Endodermal cell (in vitro differentiated cells): ENCODE measurements at places on chromosomes 16 and 17.

- no peak for DNase-seq
Measured at GRCh38 chr16:56202036-56202435, 10.7 kb downstream of the GNAO1 start.

GRCh38 chr17:69539274-69539673 lies 124.8 kb downstream of the MAP2K6 start:
- no peak for DNase-seq

- no peak for DNase-seq
Measured at GRCh38 chr17:68353111-68353521, 61.8 kb downstream of the ARSG start.

- no peak for DNase-seq
Measured at GRCh38 chr16:75919664-75920063, 193.4 kb upstream of the CPHXL start.

- DNase-seq: no peak
Measured at GRCh38 chr16:47834485-47835024, 321.2 kb downstream of the ABCC12 start.

GRCh38 chr16:22688930-22689329 lies 125.0 kb upstream of the HS3ST2 start:
- DNase-seq: no peak

DNA sequence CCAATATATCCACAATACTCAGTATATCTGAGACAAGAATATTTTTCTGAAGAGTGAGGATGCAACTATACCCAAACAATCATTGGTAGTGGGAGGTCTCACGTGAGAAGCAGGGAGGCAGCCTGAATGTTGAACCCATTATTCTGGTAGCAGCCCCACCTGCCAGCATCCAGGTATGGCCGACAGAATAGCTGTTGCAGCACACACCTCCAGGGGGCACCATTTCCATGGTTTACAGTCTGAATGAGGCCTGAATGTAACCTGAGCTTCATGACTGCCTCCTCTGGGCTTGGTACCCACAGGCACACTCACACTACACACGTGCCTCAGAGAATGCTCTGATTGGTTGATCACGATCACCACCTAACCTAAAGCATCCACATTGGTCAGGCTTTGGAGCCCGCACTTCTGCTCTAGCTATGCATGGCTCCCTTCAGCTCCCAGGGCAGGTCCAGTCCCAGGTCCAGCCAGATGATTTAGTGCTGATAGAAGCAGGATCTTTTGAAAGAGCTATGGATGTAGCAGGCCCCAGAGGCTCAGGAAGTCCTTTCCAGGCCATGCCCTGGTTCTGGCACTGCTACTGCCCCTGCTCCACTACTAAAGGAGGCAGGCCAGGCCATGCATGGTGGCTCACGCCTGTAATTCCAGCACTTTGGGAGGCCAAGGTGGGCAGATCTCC lies 11.0 kb upstream of the CBFB start:
- DNase-seq: peak; percentile 97

DNA sequence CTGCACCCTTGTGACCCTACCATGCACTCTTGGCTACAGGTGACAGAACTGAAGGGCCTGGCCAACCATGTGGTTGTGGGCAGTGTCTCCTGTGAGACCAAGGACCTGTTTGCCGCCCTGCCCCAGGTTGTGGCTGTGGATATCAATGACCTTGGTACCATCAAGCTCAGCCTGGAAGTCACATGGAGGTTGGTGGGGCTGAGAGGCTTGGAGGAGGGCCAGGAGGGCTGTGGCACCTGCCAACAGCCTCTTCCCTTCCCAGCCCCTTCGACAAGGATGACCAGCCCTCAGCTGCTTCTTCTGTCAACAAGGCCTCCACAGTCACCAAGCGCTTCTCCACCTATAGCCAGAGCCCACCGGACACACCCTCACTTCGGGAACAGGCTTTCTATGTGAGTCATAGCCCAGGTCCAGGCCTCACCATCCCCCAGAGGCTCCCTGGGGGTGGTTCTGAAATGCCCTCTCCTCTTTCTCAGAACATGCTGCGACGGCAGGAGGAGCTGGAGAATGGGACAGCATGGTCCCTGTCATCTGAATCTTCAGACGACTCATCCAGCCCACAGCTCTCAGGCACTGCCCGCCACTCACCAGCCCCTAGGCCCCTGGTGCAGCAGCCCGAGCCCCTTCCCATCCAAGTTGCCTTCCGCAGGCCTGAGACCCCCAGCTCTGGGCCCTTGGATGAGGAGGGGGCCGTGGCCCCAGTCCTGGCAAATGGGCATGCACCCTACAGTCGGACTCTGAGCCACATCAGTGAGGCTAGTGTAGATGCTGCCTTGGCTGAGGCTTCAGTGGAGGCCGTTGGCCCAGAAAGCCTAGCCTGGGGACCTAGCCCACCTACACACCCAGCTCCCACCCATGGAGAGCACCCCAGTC lies 13.0 kb downstream of the RIPOR1 start:
- DNase-seq: no peak

GRCh38 chr16:23663918-23664317 lies 14.8 kb upstream of the PLK1 start:
- no peak for DNase-seq

DNA sequence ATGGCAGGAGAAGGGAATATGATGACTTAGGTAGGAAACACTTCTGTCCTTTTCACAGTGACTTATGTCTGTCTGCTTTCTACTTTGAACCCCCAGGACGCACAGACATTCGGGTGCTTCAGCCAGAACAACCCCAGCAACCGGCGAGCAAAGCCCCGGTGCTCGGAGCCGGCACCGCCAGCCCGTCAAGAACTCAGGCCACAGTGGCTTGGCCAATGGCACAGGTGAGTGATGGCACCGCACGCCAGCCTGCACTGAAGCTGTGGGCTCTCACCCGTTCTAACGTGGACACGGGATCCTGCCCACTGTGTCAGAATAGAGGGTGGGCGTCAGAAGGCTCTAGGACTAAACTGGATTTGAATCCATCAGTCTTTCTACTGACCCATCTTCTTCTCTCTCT lies 79.4 kb upstream of the CLEC18A start:
- no peak for DNase-seq

DNA sequence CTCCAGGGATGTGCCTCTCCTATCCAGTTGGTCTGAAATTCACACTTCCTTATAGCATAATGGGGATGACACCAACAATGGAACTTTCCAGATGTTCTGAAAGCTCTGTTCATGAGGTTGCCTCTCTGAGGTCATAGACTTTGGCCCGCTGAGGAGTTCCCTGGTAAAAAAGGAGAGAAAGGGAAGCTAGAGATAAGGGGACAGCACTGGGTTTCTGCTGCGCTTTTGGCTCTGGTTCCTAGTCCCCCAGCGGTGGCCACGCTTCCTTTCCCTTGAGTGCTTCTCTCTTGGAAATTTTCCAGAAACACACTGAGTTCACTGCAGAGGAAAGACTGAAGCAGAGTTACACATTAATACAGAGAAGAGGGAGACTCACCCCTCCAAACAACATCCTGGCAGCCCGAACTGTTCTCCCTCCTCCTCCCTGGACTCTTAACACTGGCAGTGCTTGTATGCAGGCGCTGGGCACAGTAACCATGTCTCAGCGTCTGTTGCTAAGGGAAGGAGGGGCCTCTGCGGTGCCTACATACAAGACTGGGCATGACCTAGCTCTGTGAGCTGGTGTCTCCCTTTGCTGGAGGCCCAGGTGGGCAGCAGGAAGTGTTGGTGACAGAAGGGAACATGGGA lies at the start of gene DNAH3:
Gene DNAH3 (minus strand): TSS at position 472 of the 627 bp plus-strand sequence. CDS start 527 bp downstream, outside the sequence.
- DNase-seq: no peak

DNA sequence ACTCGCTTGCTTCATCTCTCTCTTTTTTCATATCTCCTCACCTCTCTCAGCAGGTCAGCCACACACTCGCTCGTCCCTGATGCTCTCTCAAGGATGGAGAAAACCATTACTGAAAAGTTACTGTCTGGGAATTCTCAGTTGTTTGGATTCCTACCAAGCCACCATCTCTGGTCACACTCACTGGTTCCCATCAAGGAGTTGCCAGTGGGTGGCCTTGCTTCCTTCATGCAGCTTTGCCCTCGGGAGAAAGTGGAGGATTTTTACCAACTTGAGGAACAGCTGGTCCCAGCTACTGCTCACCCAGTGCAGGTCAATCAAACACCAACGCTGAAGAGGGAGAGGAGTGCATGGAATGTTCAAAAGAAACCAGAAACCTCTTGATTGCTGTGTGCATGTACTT lies 25.3 kb downstream of the MEOX1 start:
- DNase-seq: no peak

- DNase-seq: peak; percentile 50
Measured at GRCh38 chr16:56450275-56450985, 702 bp downstream of the NUDT21 start.

GRCh38 chr17:11240041-11240840 lies 772 bp upstream of the SHISA6 start:
- DNase-seq: peak; percentile 89

DNA sequence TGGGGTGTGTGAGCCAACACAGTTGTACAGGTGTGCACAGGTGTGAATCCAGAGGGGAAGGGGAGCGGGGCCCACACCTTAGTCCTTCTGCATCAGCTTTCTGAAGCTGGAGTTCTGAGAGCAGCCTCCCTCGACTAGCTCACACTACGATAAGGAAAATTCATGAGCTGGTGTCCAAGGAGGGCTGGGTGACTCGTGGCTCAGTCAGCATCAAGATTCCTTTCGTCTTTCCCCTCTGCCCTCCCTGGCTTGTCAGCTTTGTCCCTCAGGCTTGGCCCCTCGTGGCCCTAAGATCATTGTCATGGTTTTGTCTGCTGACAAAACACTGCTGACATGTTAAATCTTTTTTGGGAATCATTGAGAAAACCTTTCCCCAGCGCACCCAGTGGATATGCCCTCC lies 47.5 kb downstream of the OR1D5 start:
- no peak for DNase-seq

DNA sequence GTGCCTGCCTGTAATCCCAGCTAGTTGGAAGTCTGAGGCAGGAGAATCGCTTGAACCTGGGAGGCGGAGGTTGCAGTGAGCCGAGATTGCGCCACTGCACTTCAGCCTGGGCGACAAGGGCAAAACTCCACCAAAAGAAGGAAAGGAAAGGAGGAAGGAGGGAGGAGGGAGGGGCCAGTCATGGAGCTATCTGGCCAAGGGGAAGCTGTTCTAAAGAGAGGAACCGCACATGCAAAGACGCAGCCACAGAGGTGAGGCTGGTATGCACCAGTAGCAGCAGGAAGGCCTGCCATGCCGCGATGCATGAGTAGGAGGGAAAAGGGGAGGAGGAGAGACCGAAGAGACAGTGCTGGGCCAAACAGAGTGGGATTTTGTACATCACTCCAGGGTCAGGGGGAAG lies 35.9 kb downstream of the HSBP1 start:
- peak; percentile 69 for DNase-seq

- no peak for DNase-seq
Measured at GRCh38 chr16:85522842-85523601, 90.1 kb upstream of the GSE1 start.

- no peak for DNase-seq
Measured at GRCh38 chr16:23132775-23133463, 16.3 kb downstream of the USP31 start.

- peak; percentile 53 for DNase-seq
Measured at GRCh38 chr17:15931394-15931793, 13.5 kb upstream of the ADORA2B start.

DNA sequence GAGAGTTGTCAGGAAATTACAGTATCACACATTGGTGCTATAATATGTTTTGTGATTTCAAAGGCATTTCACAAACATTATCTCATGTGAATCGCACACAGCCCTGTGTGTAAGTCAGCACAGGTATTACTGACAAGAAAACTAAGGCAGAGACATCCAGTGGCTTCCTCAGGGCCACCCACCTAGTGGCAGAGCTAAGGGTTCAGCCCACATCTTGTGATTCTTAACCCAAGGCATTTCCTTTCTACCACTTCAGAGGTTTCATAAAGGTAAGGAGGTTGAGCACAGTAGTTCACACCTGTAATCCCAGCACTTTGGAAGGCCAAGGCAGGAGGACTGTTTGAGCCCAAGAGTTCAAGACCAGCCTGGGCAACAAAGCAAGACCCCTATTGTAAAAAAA lies 58.2 kb downstream of the STX8 start:
- DNase-seq: no peak

DNA sequence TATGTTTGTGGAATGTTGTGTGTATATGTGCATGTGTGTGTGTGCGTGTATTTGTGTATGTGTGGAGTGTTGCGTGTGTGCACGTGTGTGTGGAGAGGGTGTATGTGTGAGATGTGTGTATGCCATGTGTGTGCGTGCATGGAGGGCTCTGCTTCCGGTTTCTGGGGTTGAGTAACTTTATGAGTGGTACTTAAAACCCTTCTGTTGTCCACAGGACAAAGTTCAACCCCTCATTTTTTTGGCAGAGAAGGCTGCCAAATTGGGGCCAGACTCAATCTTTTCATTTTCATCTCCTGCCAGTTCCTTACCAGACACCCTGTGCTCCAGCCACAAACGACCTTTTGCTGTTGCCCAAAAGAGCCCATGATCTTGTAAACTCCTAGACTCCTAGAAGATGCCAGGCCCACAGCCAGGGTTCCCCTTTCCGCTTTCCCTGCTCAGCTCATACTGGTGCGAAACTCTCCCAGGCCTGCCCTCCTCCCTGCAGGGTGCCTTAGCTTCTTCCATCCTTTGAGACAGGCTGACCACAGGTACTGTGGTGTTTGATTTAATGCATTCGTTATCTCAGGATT lies 100.2 kb downstream of the CMIP start:
- no peak for DNase-seq

GRCh38 chr16:27644165-27644564 lies 94.2 kb downstream of the KATNIP start:
- no peak for DNase-seq

DNA sequence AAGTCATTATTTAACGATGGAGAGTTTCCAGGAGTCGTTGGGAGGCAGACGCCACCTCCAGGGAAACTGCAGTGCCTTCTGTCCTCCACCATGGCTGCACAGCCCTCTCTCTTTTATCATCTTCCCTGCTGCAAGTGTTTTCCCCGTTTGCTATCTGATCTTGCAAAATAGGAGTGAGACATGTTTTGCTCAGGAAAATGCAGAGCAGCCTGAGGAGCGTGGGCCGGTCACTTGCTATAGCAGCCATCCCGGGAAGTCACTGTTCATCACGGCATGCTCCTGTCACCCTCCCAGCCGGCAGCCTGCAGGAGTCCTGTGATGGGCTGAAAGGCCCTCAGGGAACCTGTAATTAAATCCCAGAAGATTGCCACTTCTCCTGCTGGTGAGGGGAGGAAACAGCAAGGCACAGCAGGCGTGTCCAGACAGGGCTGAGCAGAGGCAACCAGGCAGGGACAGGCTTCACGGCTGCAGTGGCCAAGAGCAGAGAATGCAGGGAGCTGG lies 143.1 kb downstream of the GSG1L start:
- DNase-seq: peak; percentile 91

DNA sequence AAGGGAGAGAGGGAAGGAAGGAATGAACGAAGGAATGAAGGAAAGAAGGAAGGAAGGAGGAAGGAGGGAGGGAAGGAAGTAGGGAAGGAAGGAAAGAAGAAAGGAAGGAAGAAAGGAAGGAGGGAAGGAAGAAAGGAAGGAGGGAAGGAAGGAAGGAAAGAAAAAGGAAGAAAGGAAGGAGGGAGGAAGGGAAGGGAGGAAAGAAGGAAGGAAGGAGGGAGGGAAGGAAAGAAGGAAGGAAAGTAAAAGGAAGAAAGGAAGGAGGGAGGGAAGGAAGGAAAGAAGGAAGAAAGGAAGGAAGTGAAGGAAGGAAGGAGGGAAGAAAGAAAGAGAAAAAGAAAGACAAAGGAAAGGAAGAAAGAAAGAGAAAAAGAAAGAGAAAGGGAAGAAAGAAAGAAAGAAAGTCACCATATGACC lies 442.4 kb downstream of the RBFOX1 start:
- no peak for DNase-seq

- no peak for DNase-seq
Measured at GRCh38 chr17:15273141-15273793, 8.1 kb upstream of the PMP22 start.
